ENCODE measurements at places on chromosomes 2 and 18.

DNA sequence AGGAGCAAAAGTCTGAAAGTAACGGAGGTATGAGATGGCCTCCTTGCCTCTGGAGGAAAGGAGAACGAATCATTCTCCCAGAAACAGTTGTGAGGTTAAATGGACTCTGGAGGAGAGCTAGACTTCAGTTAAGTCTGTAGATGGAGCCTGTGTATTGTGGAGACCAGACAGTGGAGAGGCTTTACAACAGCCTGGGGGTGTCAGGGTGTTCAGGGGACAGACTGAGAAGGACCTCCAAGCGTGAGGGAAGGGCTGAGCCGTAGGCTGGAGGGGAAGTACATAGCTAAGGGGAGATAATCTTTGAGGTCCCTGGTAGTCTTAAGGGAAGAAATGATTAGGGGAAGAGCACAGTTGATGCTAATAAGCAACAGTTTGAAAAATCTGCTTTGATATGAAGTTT lies 76.6 kb downstream of the GALNT1 start:
- DNase-seq: no peak

DNA sequence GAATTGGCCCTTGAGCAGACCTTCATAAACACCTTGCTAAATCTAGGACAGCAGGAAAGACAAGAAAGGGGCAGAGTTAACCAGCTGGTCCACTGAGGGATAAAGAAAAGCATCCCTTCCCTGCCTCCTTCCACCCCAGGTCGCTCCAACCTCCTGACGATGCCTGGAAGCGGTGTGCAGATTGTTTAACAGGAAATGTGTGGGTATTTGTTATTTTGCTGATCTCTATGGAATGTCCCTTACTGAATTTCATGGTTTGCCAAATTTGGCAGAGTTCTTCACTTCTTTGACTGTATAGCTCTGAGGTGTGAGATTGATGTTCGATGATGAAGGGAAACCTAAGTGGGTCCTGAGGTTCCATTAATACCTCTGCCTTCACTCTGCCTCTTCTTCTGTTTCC lies 72.9 kb downstream of the MAP3K20 start:
- no peak for DNase-seq

DNA sequence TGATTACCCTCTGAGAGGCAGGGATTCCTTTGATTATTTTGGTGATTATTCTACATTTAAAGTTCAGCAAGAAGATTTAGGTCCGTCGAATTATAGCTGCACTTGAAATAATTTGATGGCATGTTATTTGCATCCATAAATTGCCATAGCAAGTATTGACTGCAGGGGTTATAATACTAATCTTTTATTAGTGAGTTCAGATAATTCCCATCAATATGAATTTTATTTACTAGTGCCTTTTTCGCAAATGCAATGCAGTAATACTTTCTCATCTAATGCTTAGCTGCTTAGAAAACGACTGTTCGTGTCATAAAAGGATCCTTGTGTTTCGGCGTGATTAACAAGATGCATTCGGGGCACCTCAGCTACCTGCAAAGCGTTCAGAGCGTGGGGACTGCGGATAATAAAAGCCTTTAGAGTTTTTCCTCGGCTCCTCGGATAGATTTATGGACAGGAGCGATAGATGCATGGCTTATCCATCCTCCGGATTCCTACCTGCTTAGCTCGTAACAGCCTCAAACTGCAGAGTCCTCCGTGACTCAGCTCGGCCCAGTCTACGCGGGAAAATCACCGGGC lies 2.5 kb upstream of the GBX2 start:
- DNase-seq: no peak

DNA sequence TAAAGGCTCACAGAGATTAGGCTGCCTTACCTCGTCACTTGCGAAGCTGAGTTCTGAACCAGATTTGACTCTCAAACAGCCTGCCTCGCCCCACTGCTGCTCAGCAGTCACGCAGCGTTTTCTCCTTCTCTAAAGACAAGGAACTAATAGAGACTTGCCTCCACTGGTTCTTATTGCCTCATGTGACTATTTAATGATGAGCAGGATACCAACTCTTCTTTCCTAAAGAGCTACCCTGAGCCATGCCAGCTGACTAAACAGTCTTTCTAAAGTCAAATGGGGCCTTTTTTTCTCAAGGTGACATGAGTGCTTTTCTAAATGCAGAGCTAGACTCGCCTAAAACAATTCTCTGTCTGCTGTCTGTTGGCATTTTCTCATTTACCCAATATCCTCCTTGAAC lies 147.5 kb downstream of the NCKAP5 start:
- DNase-seq: no peak

GRCh38 chr2:72895759-72896281 lies 8.6 kb downstream of the SPR start:
- no peak for DNase-seq

- DNase-seq: peak; percentile 50
Observed at GRCh38 chr2:136582628-136583205, 182.6 kb upstream of the THSD7B start.

- DNase-seq: no peak
Observed at GRCh38 chr2:241559323-241560161, 997 bp downstream of the BOK start.

GRCh38 chr2:3986530-3987258 lies 283.3 kb downstream of the DCDC2C start:
- no peak for DNase-seq

DNA sequence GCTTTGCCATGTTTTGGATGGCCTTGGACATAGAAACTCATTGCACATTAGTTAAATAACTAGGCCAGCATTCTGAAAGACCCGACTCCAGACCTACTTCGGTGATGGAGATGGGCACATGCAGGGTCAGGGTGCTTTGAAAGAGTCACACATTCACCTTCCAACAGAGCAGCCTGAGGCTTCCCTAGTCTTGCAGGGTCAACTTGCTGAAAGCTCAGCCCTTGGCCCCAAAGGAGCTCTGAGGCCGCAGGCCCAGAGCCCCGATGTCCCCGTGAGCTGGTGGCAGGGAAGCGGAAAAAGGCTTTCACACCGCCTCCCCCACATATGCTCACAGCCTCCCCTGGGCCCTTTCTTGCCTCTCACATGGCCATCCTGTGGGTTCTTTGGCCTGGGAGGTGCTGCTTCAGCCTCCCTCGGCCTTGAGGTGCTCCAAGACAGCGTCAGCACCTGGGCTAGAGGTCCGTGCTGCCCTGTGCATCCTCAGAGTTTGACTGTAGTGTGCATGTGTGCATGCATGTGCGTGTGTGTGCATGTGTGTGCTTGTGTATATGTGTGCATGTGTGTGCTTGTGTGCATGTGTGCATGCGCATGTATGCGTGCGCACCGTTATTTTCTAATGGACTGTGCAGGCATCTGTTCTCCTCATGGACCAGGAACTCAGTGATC lies 21.6 kb downstream of the LDLRAD4 start:
- no peak for DNase-seq

DNA sequence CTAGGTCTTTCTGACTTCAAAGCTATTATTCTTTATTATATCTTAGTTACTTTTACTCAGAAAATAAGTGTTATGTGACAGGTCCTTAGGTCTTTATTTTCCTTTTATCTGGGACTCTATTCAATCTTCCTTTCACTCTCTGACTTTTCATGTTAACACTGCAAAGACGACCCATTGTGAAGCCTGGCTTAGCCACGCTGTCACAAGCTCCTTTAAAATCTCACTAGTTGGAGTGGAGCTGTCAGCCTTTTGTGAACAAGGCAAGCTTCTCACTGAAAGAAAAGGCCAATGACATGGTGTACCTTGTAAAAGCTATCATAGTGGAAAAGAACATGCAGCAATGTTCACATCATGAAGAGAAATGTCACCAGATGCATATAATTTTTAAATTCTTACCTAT lies 1130.7 kb upstream of the FAM98A start:
- DNase-seq: no peak

DNA sequence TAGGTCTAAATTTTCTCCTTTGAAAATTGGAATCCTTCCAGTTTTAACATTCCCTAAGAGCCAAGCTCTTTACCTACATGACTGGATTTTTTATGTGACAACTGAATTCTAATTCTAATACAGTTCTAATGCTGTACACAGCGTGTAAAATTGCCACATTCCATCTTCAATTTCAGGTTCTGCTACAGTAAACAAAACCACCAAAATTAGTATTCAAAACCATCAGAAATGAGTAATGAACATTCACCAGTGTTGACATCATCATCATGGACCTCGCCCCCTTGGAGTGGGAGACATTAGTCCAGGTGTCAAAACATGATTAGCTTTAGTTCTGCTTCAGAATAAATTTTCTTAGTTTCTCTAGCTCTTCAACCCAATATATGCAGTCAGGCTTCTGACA lies 133.6 kb downstream of the MBD2 start:
- no peak for DNase-seq

GRCh38 chr2:208025037-208025813 lies at the start of gene PLEKHM3:
TSS of gene PLEKHM3 (minus strand) at chr2:208025527. CDS start at chr2:208001639, 23,888 bp downstream.
- peak; percentile 88 for DNase-seq

DNA sequence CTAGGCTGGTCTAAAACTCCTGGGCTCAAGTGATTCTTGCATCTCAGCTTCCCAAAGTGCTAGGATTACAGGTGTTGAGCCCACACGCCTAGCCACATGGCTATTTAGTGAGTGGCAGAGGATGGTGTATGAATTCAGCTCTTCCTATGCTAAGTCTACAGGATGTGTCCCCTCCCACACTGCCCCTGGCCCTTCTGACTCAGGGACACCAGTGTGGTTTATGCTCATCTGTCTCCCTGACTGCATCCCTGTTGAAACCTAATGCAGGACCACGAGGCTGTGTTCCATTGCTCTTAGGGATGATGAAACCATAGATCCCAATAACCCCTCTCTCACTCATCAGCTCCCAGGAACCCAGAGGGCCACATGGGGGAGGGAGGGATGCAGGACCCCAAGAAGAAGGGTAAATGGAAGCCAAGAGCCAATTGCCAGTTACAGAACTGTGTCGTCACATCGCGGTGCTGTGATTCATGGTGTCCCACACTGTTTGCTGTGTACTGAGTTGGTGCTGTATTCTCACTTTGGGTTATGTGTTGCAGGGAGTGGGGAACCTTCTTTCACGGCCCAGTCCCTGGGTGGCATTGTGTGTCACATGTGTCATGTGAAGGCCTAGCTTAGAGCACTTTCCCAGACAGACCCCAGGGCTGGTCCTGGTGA lies 102.9 kb upstream of the HAAO start:
- DNase-seq: no peak

DNA sequence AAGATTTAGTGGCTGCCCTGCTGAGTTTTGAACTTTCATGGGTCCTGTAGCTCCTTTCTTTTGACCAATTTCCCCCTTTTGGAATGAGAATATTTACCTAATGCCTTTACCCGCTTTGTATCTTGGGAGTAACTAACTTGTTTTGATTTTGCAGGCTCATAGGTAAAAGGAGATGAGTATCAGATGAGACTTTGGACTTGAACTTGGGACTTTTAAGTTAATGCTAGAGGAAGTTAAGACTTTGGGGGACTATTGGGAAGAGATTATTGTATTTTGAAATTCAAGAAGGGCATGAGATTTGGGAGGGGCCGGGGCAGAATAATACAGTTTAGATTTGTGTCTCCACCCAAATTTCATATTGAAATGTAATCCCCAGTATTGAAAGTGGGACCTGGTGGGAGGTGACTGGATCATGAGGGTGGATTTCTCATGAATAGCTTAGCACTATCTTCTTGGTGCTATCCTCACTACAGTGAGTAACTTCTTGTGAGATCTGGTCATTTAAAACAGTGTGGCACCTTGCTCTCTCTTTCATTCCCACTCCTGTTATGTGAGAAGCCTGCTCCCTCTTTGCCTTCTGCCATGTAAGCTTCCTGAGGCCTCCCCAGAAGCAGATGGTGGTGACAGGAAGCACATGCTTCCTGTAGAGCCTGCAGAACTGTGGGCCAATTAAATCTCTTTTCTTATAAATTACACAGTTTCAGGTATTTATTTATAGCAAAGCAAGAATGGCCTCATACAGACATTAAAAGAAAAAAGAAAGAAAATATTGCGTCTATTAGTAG lies 6.1 kb downstream of the ADI1 start:
- DNase-seq: no peak

DNA sequence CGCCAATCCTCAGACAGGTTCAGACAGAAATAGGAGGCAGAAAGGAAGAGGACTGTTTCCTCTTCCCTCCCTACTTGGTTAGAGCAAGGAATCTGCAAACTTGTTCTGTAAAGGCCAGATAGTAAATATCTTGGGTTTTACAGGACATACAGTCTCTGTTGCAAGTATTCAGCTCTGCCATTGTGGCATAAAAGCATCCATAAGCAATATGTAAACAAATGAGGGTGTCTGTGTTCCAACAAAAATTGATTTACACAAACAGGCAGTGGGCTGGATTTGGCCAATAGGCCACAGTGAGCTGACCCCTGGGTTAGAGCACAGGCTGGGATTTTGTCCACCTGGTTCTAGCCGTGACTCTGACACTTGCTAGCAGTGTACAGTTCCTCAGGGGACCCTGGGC lies 89.4 kb downstream of the NRP2 start:
- DNase-seq: no peak

- peak; percentile 30 for DNase-seq
Observed at GRCh38 chr18:26863122-26863879, 2.2 kb downstream of the AQP4 start.

DNA sequence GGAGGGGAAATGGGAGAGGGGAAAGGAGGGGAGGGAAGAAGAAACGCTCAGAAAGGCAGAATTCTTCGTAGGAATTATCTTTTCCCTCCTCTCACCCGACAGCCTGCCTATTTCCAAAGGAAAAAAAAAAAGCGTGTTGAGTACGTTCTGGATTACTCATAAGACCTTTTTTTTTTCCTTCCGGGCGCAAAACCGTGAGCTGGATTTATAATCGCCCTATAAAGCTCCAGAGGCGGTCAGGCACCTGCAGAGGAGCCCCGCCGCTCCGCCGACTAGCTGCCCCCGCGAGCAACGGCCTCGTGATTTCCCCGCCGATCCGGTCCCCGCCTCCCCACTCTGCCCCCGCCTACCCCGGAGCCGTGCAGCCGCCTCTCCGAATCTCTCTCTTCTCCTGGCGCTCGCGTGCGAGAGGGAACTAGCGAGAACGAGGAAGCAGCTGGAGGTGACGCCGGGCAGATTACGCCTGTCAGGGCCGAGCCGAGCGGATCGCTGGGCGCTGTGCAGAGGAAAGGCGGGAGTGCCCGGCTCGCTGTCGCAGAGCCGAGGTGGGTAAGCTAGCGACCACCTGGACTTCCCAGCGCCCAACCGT lies at the start of gene GAD1:
Gene GAD1, plus strand, starts transcription at position 384 of the 589 bp plus-strand sequence. CDS start 1,705 bp downstream, outside the sequence.
- no peak for DNase-seq

- no peak for DNase-seq
Observed at GRCh38 chr2:14220101-14220500, 412.4 kb upstream of the LRATD1 start.

DNA sequence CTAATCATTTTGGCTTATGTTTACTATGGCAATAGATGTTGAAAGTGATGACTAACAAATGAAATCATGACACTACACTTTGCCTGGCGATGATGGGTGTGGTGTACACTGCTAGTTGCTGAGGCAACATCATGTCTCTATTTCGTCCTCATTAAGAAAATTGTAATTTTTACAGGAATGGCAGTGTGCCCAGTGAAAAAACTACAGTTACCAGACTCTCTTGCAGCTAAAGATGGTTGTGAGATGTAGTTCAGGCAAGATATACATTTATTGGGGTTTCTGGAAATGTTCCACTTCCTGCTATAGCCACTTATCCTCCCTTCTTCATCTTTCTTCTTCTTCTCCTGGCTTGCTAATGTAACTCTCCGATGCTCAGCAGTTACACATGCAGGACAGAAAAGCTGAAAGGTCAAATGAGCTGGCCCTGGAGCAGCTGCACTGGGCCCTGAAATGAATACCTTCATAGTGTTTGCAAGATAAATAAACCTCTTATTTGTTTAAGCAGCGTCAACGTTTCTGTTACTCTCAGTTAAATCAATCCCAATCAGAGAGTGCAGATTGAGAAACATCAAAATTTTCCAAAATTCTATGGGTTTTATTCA lies 46.0 kb downstream of the SOCS6 start:
- DNase-seq: no peak

GRCh38 chr2:32798829-32799228 lies 147.9 kb upstream of the LTBP1 start:
- no peak for DNase-seq

- DNase-seq: no peak
Observed at GRCh38 chr2:110995911-110996310, 124.8 kb upstream of the BCL2L11 start.
